Karpas-422 (cell line): ENCODE measurements at places on chromosomes 2 and 18. TPM values are rescaled to one million over a fixed set of nuclear protein-coding genes. Genes with fewer than 3 reads are reported as not detected.

The CYP27A1 gene
- 0.29 TPM in 1 of 2 replicates, not detected in the other for total RNA-seq

The CYP27C1 gene
- total RNA-seq, result not detected in 2 replicates

The ASB18 gene
- total RNA-seq, result not detected in 2 replicates

The LIMS3 gene
- total RNA-seq, result 0.26 and 0.40 TPM in 2 replicates

The RGPD3 gene
- not detected in 2 replicates for total RNA-seq

The HNRNPLL gene
- total RNA-seq, result 58.3 and 131 TPM in 2 replicates

The MRO gene
- total RNA-seq, result 3.2 and 4.9 TPM in 2 replicates

The GKN1 gene
- not detected in 2 replicates for total RNA-seq

The PPP1R1C gene
- total RNA-seq, result not detected in 2 replicates

The MMADHC gene
- total RNA-seq, result 51.9 and 110 TPM in 2 replicates

The CROCC2 gene
- total RNA-seq, result not detected in 2 replicates

The ACTR1B gene
- 32.1 and 65.3 TPM in 2 replicates for total RNA-seq

The KCNG2 gene
- not detected in 2 replicates for total RNA-seq
